LHCN-M2 (cell line): ENCODE measurements at places on chromosomes 6 and 20.

GRCh38 chr6:132592855-132593254 lies 3.3 kb upstream of the TAAR5 start:
- DNase-seq: no peak

DNA sequence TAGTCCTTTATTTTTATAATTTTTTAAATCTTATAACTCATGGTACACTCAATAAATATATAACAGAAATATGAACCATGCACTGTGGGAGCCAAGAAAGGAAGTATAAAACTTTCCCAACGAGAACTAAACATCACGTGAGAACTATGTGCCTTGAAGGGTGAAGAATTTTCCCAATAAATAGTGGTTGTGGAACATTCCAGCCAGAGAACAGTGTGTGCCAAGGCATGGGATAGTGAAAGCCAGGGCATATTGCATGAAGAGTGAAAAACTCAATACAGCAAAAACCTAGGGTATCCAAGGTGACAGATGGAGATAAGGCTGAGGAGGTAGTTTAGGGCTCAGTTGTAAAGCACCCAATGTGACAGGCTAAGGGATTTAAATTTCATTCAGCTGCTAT lies 86.1 kb downstream of the SIM1 start:
- DNase-seq: peak; percentile 19

GRCh38 chr6:145315982-145316600 lies 419.2 kb downstream of the EPM2A start:
- DNase-seq: peak; percentile 65

DNA sequence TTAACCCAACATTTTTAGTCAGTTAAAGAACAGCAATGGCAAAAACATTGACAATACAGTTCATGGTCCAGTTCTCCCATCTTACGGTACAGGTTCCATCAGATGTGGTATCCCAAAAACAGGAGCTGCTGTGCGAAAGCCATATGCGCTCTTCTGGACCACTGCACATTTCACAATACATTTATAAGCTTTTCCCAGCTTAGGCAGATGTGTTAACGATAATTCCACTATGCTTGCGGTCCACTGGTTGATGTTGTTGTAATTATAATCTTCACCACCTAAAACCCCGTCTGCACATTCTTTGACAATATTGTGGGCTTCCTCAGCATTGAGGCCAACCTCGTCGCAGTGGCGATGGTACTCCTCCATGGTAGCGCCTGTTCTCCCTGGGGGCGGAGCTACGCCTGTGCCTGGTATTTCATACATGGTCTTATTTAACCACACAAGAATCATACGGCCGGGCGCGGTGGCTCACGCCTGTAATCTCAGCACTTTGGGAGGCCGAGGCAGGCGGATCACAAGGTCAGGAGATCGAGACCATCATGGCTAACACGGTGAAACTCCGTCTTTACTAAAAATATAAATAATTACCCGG lies 52.0 kb downstream of the BFSP1 start:
- DNase-seq: no peak

DNA sequence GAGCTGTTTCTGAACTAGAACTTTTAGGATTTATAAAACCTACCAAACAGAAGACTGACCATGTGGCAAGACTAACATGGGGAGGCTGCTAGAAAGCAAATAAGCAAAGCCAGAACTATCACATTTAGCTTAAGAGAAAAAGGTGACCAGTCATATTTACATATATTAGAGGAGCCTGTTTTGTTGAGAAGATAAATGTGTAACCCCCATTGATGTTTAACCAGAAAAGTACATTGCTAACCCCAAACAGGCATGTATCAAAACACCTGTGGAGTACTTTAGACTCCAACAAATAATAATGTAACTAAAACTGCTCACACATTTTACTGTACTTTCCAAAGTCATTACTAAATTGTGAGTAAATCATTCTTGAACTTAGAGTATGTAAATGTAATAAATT lies 35.0 kb downstream of the AKIRIN2 start:
- no peak for DNase-seq

DNA sequence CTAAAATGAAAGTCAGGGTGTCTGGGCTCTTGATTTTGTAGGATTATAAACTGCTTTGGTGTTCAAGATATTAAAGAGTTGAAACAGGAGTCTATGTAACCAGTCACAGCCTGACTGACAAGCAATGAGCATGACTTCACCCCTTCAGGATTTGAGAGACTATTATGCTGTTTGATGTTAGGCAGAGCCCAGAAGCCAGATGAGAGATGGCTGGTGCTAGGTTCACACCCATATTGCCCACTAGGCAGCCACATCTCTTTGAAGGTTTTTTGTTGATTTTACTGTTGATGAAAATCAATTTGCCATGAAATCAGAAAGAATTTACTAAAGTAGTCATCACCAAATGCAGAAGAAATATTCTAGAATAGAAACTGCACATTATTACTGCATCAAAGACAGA lies 243.6 kb downstream of the KHDRBS2 start:
- DNase-seq: no peak

GRCh38 chr6:168603234-168603633 lies 162.2 kb downstream of the SMOC2 start:
- DNase-seq: no peak

GRCh38 chr6:26296857-26297648 lies 67.9 kb upstream of the BTN3A2 start:
- DNase-seq: peak; percentile 95

- DNase-seq: no peak
These were observed 26.0 kb upstream of the TRDN start for GRCh38 chr6:123662757-123663156.

DNA sequence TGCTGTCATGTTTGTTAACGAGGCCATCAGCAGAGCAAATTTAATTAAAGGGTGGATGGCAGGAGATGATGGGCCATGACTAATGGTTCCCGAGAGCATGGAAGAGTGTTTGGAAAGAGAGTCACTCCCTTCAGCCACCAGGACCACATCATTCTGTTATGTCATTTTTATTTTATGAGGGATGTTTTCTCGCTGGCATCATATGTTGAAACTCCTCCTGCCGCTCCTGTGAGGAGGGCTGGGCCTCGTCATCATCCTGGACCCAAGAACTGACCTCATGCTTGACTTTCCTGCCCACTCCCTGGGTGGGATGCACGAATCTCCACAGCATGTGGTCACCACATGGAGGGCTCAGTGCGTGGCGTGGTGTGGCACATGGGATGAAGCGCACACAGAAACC lies 86.4 kb upstream of the FRMD1 start:
- DNase-seq: no peak

DNA sequence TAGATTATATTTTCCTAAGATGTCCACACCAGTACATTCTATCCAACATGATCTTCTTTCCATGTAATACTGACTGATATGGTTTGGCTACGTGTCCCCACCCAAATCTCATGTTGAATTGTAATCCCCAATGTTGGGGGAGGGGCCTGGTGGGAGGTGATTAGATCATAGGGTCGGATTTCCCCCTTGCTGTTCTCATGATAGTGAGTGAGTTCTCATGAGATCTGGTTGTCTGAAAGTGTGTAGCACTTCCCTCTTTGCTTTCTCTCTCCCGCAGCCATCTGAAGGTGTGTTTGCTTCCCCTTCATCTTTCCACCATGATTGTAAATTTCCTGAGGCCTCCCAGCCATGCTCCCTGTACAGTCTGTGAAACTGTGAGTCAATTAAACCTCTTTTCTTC lies 12.2 kb upstream of the HBS1L start:
- DNase-seq: no peak

- no peak for DNase-seq
These were observed 288.0 kb upstream of the TSHZ2 start for GRCh38 chr20:52684176-52684575.

- no peak for DNase-seq
These were observed 132.5 kb downstream of the ZFAND3 start for GRCh38 chr6:37952027-37952426.

DNA sequence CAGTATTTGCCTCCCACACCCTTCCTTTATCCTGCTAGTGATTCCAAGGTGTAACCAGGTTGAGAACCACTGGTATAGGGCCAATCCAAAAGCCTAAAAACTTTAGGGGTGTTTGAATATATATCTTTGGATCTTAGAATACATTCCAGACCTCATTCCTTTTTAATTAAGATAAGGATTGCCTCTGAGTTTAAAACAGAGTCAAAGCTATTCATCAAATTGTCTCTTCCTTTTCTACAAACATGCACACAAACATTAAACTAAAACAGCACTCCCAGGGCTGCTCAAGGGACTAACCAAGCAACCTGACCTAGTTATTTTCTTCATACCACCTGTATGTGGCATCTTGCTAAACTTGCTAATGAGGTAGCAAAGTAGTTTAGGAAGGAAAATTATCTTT lies 22.1 kb upstream of the COL9A1 start:
- DNase-seq: no peak
